Hepatocyte (in vitro differentiated cells): ENCODE measurements at places on chromosomes 11 and 22. TPM values are rescaled to one million over a fixed set of nuclear protein-coding genes. Genes with fewer than 3 reads are reported as not detected.

- H3K4me1 ChIP-seq = no peaks in the 10 kb centered on the region
- H3K27ac ChIP-seq = no peak overlapping the region
- H3K36me3 ChIP-seq = no peaks in the 10 kb centered on the region
- no peaks in the 10 kb centered on the region for H3K27me3 ChIP-seq
- no peak for DNase-seq
Observed at GRCh38 chr11:11661326-11662040, 39.7 kb upstream of the GALNT18 start.

DNA sequence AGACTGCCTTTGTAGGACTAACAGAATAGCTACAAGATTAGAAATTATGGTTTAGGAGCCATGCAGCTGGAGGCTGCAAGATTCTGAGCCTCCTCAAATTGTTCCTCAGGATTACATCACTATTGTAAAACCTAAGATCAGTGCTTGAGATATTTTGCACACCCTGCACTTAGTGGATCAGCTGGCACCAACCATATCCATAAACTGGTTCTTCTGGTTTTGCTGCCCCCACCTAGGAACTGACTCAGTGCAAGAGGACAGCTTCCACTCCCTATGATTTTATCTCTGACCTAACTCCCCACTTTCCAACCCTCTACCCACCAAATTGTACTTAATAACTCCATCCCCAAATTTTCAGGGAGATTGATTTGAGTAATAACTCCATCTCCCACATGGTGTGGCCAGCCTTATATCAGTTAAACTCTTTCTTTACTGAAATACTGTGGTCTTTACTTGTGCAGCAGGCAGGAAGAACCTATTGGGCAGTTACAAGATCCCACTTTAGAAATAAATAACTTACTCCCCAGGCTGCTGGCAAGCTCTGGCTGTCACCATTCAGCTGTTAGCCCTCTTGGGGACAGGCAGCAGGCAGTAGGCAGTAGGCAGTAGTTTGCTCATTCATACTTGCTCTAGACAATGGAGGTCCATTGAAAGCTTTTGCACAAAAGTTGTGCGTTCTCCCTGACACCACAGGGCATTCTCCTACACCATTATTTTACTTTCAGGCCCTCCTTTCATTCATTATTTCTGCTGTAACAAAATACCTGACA, 119.0 kb downstream of the SLC17A6 start:
- H3K36me3 ChIP-seq = no peaks in the 10 kb centered on the region
- no peaks in the 10 kb centered on the region for H3K4me1 ChIP-seq
- no peak overlapping the region for H3K4me3 ChIP-seq
- no peak overlapping the region for H3K27ac ChIP-seq

DNA sequence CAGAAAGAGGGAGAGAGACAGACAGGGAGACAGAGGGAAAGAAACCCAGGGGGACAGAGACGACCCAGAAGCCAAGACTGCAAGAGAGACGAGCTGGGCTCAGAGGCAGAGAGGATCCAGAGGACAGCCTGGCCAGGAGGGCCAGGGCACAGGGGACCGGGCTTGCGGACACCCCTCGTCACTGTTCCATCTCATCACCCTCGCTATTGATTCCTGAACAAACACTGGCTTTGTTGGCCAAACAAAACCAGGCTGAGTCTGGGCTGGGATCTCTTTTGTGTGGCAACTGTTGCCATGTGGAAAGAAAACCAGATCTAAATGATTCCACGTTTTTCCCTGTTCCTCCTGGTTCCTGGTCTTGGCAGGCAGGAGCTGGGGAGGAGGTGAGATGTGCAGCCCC, 339.4 kb downstream of the MN1 start:
- no peak overlapping the region for H3K4me3 ChIP-seq
- H3K27me3 ChIP-seq = peaks cover 4% of the 10 kb centered on the region
- H3K27ac ChIP-seq = no peak overlapping the region

GRCh38 chr22:42967933-42968332, 47.0 kb downstream of the PACSIN2 start:
- no peak overlapping the region for H3K27ac ChIP-seq
- no peaks in the 10 kb centered on the region for H3K36me3 ChIP-seq
- no peaks in the 10 kb centered on the region for H3K27me3 ChIP-seq
- DNase-seq = no peak
- peaks cover 11% of the 10 kb centered on the region for H3K4me1 ChIP-seq

DNA sequence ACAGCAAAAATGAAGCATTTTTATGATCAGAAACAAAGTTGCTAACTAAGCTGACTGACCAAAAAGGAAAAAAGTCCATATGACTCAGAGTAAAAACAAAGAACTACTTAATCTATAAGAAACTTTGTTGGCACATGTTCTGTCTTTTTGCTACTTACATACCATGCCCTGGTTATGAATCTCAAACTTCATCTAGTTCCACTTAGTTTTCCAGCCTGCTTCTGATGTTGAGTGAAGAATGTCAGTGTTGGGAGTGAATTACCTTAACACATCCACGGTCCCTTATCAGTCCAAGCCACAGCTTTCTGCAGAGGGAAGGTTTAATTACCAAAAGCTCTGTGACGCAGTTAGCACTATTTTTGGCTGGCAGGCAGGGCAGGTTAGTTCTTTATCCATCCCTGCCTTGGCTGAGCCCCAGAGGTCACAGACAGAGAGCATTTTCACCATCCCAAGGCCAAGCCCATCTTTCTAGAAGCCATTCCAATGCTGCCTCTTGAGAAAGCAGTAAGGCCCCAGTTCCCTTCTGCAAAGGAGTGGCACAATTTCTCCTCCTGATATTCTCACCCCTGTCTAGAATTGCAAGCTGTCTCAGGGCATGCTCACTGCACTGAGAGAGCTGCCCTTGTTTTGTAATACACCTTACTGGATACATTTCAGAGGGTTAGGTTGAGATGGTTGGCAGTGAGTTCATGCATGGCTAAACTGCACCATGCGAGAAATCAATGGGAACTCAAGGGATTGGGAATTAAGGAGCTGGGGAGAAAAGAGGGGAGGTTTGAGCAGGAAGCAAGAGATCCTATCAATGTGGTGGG, 67.1 kb downstream of the SLC1A2 start:
- H3K27ac ChIP-seq = no peak overlapping the region
- H3K27me3 ChIP-seq = no peaks in the 10 kb centered on the region
- no peak overlapping the region for H3K4me3 ChIP-seq
- no peaks in the 10 kb centered on the region for H3K36me3 ChIP-seq
- DNase-seq = no peak

DNA sequence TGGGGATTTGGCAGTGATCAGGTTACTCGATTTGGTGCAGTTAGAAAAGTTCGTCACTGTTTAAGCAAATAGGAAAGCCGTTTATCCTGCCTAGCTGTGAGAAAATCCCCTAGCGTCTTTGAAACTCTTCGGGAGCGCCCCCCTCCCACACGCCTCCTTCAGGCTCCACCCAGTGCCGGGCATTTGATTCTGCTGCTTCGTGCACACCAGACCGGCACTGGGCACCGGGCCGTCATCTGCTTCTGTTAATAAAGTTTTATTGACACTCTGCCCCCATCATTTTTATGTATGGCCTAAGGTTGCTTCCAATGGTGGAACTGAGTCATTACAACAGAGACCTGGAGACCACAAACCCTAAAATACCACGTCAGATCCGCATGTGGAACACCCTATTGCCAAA, 50.9 kb downstream of the IGF2 start:
- H3K4me3 ChIP-seq = no peak overlapping the region
- no peak for DNase-seq
- H3K27ac ChIP-seq = no peak overlapping the region
- H3K36me3 ChIP-seq = no peaks in the 10 kb centered on the region

DNA sequence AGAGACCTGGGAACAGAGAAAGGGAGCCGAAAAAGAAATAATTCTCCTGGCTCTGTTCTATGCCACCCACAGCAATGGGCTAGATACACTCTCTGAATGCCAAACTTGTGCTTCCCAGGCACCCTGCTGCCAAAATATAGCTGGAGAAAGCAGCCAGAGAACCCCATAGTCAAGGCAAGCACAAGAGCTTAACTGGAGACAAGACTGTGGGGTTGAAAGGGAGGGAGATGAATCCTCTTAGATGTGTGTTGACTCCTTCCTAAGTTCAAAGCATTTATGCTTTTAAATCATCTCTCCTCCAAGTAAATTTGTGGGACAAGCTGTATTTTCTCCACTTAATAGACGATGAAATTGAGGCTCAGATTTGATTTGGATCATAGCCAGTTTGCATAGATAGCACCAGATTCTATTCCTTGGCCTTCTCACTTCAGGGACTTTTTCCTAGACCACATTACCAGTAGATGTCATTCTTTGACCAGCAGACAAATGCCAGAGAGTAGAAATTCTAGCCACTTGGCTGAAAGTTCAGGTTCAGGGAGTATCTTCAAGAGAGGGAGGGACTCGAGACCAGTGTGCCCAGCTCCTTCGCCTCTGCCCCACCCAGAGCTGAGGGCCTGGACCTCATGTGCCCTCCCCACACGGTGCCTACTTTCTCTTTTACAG, 16.5 kb upstream of the ETS1 start:
- H3K36me3 ChIP-seq = no peaks in the 10 kb centered on the region
- no peaks in the 10 kb centered on the region for H3K27me3 ChIP-seq
- no peak overlapping the region for H3K4me3 ChIP-seq
- no peaks in the 10 kb centered on the region for H3K4me1 ChIP-seq
- no peak overlapping the region for H3K27ac ChIP-seq

DNA sequence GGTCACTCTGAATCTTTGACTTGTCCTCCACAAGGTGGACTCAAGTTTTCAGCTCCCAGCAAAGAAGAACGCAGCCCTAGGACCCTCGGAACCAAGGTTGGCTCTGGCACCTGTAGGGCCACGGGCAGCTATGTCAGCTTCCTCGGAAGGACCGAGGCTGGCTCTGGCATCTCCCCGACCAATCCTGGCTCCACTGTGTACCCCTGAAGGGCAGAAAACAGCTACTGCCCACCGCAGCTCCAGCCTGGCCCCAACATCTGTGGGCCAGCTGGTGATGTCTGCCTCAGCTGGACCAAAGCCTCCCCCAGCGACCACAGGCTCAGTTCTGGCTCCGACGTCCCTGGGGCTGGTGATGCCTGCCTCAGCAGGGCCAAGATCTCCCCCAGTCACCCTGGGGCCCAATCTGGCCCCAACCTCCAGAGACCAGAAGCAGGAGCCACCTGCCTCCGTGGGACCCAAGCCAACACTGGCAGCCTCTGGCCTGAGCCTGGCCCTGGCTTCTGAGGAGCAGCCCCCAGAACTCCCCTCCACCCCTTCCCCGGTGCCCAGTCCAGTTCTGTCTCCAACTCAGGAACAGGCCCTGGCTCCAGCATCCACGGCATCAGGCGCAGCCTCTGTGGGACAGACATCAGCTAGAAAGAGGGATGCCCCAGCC, 2.2 kb downstream of the INPP5J start:
- DNase-seq = no peak
- no peaks in the 10 kb centered on the region for H3K27me3 ChIP-seq
- H3K4me3 ChIP-seq = no peak overlapping the region
- no peak overlapping the region for H3K27ac ChIP-seq
- H3K4me1 ChIP-seq = peaks cover 17% of the 10 kb centered on the region

GRCh38 chr11:19345848-19346681, 105.3 kb upstream of the E2F8 start:
- peak overlapping the region; percentile 16 for H3K4me3 ChIP-seq
- peak; percentile 29 for DNase-seq
- H3K27me3 ChIP-seq = peaks cover 91% of the 10 kb centered on the region
- H3K36me3 ChIP-seq = no peaks in the 10 kb centered on the region
- no peak overlapping the region for H3K27ac ChIP-seq

DNA sequence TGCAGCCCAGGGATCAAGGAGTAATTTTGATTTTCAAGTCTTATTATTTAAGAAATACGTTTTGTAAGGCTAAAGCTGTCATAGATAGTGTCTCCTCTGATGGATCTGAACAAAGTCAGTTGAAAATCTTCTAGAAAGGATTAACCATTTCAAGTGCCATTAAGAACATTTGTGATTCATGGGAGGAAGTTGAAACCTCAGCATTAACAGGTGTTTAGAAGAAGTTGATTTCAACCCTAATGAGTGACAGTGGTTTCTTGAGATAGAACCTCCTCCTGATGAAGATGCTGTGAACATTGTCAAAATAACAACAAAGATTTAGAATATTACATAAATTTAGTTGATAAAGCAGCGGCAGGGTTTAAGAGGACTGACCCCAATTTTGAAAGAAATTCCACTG, 61.7 kb downstream of the PRR5L start:
- peaks cover 15% of the 10 kb centered on the region for H3K4me1 ChIP-seq
- DNase-seq = no peak
- H3K27me3 ChIP-seq = no peaks in the 10 kb centered on the region
- H3K36me3 ChIP-seq = no peaks in the 10 kb centered on the region

DNA sequence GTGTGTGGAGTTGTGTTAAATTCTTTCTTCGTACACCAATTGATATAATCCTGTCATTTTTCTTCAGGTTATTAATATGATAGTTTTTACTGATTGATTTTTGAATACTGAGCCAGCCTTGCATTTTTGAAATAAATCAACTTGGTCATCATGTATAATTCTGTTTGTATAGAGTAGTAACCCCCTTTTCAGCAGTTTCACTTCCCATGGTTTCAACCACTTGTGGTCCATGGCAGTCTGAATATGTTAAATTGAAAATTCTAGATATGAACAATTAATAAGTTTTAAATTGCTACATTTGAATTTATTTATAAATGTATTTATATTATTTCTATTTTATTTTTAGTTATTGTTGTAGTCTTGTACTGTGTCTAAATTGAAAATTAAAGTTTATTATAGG, 32.6 kb downstream of the MS4A6A start:
- H3K27ac ChIP-seq = no peak overlapping the region
- no peaks in the 10 kb centered on the region for H3K4me1 ChIP-seq
- no peak for DNase-seq
- H3K27me3 ChIP-seq = no peaks in the 10 kb centered on the region
- no peaks in the 10 kb centered on the region for H3K36me3 ChIP-seq
- H3K4me3 ChIP-seq = no peak overlapping the region

- no peaks in the 10 kb centered on the region for H3K27me3 ChIP-seq
- H3K4me1 ChIP-seq = peaks cover 27% of the 10 kb centered on the region
- no peak overlapping the region for H3K4me3 ChIP-seq
- peak; percentile 32 for DNase-seq
- H3K36me3 ChIP-seq = no peaks in the 10 kb centered on the region
- peak overlapping the region; percentile 57 for H3K27ac ChIP-seq
Observed at GRCh38 chr11:27013781-27014361, 20.0 kb downstream of the FIBIN start.

GRCh38 chr11:74989260-74989638, 516 bp downstream of the NEU3 start:
- no peaks in the 10 kb centered on the region for H3K27me3 ChIP-seq
- H3K27ac ChIP-seq = peak overlapping the region; percentile 93
- no peaks in the 10 kb centered on the region for H3K36me3 ChIP-seq

POTEH gene
- not detected in 2 replicates for total RNA-seq

TMEM132A gene
- 33.7 and 44.3 TPM in 2 replicates for total RNA-seq

BDNF gene
- 8.8 and 9.0 TPM in 2 replicates for total RNA-seq

OR52N1 gene
- total RNA-seq = not detected in 2 replicates

DDB1 gene
- total RNA-seq = 207 and 215 TPM in 2 replicates

CARD10 gene
- total RNA-seq = 19.1 and 23.4 TPM in 2 replicates

HSCB gene
- 18.9 and 30.8 TPM in 2 replicates for total RNA-seq

TRIM29 gene
- total RNA-seq = 7.7 and 11.2 TPM in 2 replicates
